ENCODE measurements at places on chromosomes 6 and 20. TPM values are rescaled to one million over a fixed set of nuclear protein-coding genes. Genes with fewer than 3 reads are reported as not detected.

Gene OR2H2
- total RNA-seq = not detected

Gene PNPLA1
- total RNA-seq = not detected

Gene MBOAT1
- 11.2 TPM for total RNA-seq

Gene BTN1A1
- total RNA-seq = not detected

Gene PEX3
- 30.1 TPM for total RNA-seq

Gene TSBP1
- not detected for total RNA-seq

Gene SRMS
- total RNA-seq = 0.11 TPM

Gene RBBP9
- total RNA-seq = 21.4 TPM

Gene TCF21
- not detected for total RNA-seq

All from foreskin keratinocyte (primary cell).